ENCODE measurements at places on chromosomes 16 and 17.

DNA sequence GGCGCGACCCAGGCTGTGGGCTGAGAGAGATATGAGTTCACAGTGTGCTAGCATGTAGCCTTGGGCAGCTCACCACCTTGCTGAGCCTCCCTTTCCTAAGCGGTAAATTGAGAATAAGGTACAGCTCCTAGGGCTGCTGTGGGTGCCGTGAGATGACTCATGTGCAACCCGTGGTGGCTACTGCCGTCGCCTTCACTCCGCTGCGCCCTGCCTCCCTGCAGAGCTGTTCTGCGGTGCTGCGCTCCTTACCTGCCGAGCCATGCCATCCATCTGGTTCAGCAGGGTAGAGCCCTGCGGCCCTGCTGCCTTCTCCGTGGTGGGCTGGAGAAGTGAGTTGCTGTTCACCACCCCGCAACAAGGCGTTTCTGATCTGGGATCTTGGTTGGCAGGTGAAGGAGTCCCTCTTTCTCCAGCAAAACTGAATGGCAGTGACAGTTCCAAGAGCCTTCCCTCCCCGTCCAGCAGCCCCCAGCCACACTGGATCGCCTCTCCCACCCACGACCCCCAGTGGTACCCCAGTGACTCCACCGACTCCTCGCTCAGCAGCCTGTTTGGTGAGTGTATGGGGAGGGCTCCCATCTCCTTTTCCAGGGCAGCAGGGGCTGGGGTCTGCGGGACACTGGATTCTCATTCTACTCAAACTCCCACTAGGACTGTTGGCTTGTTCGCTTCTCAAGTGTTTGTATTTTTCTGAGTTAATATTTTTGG, 9.3 kb upstream of the JPT2 start:
- DNase-seq, result no peak

DNA sequence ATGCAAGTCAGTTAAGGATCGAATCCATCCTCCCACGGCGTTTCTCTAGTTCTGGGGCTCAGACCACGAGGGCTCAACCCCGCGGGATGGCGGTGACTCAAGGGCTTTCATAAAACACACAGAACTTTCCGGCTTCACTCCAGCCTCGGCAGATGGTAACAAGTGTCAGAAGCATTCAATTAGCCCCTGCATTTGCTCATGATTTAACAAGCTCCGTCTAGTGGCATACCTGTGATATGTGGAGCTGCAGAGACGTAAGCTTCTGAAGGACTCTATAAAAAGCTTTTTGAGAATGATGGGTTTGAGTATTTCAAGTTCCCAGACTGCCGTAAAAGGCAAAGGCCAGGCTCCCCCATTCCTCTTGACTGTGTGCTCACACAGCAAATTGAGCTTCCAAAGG, 91.3 kb upstream of the SEC14L1 start:
- DNase-seq, result no peak

- no peak for DNase-seq
Observed at GRCh38 chr17:8176197-8176940, at the start of gene TMEM107. Gene TMEM107, minus strand, starts transcription at chr17:8176380. Its CDS starts 94 bp downstream, at chr17:8176286.

- no peak for DNase-seq
Observed at GRCh38 chr17:39740357-39741111, 2.8 kb downstream of the GRB7 start.

DNA sequence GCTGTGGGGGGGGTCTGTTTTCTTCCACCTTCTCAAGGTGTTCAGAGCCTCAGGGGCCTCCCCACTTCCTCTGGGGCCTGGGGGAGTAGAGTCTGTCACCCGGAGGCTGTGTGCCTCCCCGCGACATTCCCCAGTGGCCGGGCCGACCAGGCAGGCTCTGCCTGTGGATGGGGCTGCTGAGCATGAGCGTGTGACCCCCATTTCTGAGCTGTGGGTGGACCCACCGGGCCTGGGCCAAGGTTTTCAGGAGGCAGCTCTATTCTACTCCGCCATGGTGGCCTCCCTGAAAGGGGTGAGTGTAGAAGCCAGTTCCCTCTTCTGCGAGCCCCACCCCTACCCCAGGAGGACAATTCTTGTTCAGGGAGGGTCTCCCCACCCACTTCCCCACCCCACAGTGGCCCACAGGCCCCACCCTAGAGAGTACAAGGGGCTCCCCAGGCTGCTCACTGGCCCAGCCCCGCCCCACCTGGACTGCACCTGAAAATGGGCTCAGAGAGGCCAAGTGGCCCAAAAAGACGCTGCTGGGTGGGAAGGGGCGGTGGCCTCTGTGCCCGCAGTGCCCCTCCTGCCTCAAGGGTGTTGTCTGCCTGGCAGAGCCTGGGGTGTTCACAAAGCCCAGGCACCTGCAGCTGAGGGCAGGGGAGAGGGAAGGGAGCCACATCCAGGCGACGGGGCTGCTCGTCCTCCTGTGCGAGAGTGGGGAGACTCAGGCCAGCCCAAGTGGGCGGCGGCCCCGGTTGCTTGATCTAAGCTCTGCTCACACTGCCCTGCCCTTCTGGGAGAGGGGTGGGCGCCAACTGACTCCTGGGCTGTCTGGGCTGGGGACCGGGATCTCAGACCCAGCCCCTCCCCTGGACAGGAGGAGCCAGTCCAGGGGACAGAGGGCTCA, 1.3 kb downstream of the MSLN start:
- DNase-seq, result no peak

- DNase-seq, result no peak
Observed at GRCh38 chr17:39239640-39240314, 14.0 kb upstream of the STAC2 start.

DNA sequence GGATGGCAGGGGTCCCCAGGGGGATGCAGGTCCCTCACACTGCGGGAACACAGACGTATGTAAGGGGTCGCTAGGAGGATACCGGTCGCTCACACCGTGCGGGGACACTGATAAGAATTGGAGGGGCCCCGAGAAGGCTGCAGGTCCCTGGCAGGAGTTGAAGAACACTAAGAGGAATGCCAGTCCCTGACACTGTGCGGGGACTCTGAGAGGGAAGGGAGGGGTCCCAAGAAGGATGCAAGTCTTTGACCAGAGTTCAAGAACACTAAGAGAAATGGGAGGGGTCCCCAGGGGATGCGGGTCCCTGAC, 510 bp downstream of the ERCC4 start:
- DNase-seq, result no peak

DNA sequence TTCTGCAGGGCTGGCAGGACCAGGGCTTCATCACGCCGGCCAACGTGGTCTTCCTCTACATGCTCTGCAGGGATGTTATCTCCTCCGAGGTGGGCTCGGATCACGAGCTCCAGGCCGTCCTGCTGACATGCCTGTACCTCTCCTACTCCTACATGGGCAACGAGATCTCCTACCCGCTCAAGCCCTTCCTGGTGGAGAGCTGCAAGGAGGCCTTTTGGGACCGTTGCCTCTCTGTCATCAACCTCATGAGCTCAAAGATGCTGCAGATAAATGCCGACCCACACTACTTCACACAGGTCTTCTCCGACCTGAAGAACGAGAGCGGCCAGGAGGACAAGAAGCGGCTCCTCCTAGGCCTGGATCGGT, 1.4 kb downstream of the CDK5R1 start:
- DNase-seq, result no peak

All from AG09309 (cell line).